ENCODE measurements at places on chromosomes 2 and 18. TPM values are rescaled to one million over a fixed set of nuclear protein-coding genes. Genes with fewer than 3 reads are reported as not detected.

PTH2R gene
- total RNA-seq: not detected

DNA sequence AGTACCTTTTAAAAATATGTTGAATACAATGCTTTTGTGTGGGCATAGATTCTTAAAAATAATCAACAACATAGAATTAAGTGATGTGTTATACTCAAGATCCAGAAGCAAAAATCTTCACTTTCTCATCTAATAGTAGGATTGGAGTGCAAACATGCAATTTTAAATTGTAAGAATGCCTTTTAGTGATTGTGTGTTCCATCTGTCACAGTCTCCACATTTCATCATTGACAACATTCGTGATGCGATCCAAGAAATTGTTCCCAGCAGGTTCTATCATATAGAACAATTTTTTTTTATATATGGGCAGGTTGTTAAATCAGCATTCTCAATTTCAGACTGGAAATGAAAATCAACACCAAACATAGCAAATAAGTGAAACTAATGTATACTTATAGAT is 1671.8 kb upstream of the SLC39A10 start:
- H3K27me3 ChIP-seq: no peaks in the 10 kb centered on the region
- DNase-seq: no peak
- H3K4me3 ChIP-seq: no peak overlapping the region
- no peaks in the 10 kb centered on the region for H3K36me3 ChIP-seq
- H3K4me1 ChIP-seq: no peaks in the 10 kb centered on the region
- H3K27ac ChIP-seq: no peak overlapping the region

- no peak overlapping the region for H3K27ac ChIP-seq
- no peaks in the 10 kb centered on the region for H3K36me3 ChIP-seq
- H3K4me3 ChIP-seq: no peak overlapping the region
Measured at GRCh38 chr2:10900216-10901109, 11.3 kb upstream of the KCNF1 start.

DNA sequence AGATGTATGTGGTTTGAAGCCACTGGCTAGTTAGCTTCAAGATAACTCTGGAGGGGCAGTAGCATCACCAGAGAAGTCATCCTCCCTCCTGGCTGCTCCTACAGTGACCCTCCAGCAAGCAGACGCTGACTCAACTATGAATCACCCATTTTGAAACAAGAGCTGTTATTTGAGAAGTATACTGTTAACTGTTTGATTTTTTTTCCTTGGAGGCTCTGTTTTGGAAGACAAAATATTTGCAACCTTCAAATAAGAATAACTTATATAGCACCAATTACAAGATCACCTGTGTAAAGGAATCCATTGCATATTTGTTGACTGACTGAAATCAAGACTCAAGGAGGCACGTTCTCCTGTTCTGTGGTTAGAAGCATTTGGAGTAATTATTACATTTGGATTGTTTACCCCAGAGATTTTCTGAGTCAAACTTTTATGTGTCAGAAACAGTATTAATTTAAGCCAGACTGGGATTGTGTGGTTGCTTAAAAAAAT is 313.8 kb downstream of the MTX2 start:
- DNase-seq: no peak
- H3K4me1 ChIP-seq: no peaks in the 10 kb centered on the region
- H3K36me3 ChIP-seq: no peaks in the 10 kb centered on the region
- no peak overlapping the region for H3K27ac ChIP-seq
- H3K27me3 ChIP-seq: no peaks in the 10 kb centered on the region
- no peak overlapping the region for H3K4me3 ChIP-seq

GRCh38 chr18:75456199-75456631 is 28.7 kb upstream of the SMIM21 start:
- H3K4me1 ChIP-seq: no peaks in the 10 kb centered on the region
- no peak for DNase-seq
- no peak overlapping the region for H3K27ac ChIP-seq

- no peak overlapping the region for H3K27ac ChIP-seq
- no peaks in the 10 kb centered on the region for H3K36me3 ChIP-seq
- peaks cover 12% of the 10 kb centered on the region for H3K4me1 ChIP-seq
- H3K27me3 ChIP-seq: no peaks in the 10 kb centered on the region
Measured at GRCh38 chr2:45131587-45131986, 122.3 kb upstream of the SIX2 start.

SMAD4 gene
- total RNA-seq: 155 TPM

DNA sequence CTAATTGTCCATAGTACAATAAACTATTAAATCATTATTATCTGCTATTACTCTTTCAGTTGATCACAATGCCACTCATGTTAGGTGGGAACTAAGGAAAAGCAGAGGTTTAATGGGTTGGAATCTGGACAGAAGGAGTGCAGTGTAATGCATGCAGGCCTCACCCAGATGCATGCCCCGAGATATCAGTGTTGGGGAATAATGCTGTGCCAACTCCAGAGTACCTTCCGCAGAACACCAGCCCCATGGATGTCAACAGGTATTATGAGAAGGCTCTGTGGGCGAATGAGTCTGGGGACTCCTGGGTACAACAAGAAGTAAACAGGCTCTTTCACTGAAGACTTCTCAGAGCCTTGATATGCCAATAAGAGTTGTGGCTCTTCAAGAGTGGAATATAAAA is 377.4 kb downstream of the ALK start:
- no peaks in the 10 kb centered on the region for H3K36me3 ChIP-seq
- no peak for DNase-seq
- H3K4me3 ChIP-seq: no peak overlapping the region

- peak overlapping the region; percentile 87 for H3K27ac ChIP-seq
- DNase-seq: no peak
- no peaks in the 10 kb centered on the region for H3K27me3 ChIP-seq
Measured at GRCh38 chr2:237434866-237435311, 20.9 kb upstream of the COL6A3 start.

- no peaks in the 10 kb centered on the region for H3K4me1 ChIP-seq
- no peaks in the 10 kb centered on the region for H3K36me3 ChIP-seq
Measured at GRCh38 chr2:73035899-73036711, 35.4 kb downstream of the SFXN5 start.

DNA sequence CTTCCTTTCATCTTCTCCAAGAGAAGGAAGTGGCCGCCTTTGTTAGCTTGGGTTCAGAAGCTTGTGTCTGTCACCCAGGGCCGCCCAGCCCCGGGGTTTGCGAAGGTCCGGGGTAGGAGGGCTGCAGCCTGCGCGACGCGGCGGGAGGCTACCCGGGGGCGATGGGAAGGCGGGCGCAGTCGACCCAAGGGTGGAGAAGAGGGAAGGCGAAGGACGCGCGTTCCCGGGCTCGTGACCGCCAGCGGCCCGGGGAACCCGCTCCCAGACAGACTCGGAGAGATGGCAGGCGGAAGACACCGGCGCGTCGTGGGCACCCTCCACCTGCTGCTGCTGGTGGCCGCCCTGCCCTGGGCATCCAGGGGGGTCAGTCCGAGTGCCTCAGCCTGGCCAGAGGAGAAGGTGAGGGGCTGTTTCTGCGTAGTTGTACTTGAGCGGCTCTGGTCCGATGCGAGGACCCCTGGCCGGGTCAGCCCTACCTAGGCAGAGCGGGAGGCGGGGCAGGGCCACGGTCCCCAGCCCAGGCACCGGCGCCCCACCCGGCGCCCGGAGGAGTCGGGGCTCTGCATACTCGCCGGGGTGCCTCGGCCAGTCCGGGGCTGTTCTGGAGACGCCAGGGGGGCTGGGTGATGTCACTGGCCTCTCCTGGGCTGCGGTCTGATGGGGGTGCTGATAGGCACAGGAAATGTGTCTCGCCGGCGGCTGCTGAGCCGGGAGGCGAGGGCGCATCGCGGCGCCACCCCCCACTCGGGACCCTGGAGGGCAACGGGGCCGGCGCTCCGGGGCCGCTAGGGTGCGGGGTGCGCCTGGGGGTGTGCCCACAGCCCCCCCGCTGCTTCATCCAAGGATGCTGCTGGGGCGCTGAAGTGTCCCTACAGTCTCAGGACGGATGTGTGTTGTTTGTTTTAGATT is at the start of gene QPCT:
QPCT (plus strand) TSS at position 178 of the 909 bp plus-strand sequence; CDS start at position 280, 102 bp downstream.
- H3K27ac ChIP-seq: no peak within 1 kb of the TSS
- H3K36me3 ChIP-seq: no peaks in the 10 kb centered on the region
- peak within 1 kb of the TSS; percentile 79 for H3K4me3 ChIP-seq
- H3K4me1 ChIP-seq: no peaks in the 10 kb centered on the region
- H3K27me3 ChIP-seq: no peaks in the 10 kb centered on the region

C2orf66 gene
- not detected for total RNA-seq

GRCh38 chr2:233165895-233166661 is 85.4 kb upstream of the ATG16L1 start:
- H3K4me3 ChIP-seq: no peak overlapping the region
- DNase-seq: no peak
- H3K27ac ChIP-seq: no peak overlapping the region
- H3K36me3 ChIP-seq: no peaks in the 10 kb centered on the region
- H3K4me1 ChIP-seq: no peaks in the 10 kb centered on the region

DNA sequence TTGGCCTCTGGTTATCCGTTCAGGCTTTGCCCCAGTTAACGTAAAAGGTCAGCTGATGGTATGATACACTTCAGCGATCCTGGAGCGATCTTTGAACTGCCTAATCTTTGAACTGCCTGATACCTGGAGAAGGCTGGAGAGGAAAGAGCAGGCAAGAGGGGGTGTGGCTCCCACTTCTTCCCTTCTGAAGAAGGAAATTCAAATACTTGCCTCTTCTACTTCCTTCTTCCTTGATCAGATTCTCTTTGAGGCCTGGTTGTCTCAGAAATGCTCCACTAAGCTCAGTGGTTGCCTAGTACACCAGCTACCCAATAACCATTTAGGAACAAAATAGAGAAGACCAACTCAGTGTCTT is 619 bp downstream of the GALM start:
- no peaks in the 10 kb centered on the region for H3K27me3 ChIP-seq
- peak overlapping the region; percentile 75 for H3K27ac ChIP-seq
- H3K4me3 ChIP-seq: peak overlapping the region; percentile 72
- peaks cover 42% of the 10 kb centered on the region for H3K4me1 ChIP-seq
- H3K36me3 ChIP-seq: no peaks in the 10 kb centered on the region
- DNase-seq: no peak

- H3K4me3 ChIP-seq: no peak overlapping the region
- no peak for DNase-seq
- no peak overlapping the region for H3K27ac ChIP-seq
- no peaks in the 10 kb centered on the region for H3K27me3 ChIP-seq
- no peaks in the 10 kb centered on the region for H3K4me1 ChIP-seq
Measured at GRCh38 chr2:3650140-3650920, 7.7 kb upstream of the ALLC start.

GRCh38 chr2:60439219-60439974 is 114.1 kb downstream of the BCL11A start:
- no peaks in the 10 kb centered on the region for H3K27me3 ChIP-seq
- no peaks in the 10 kb centered on the region for H3K4me1 ChIP-seq
- DNase-seq: no peak
- H3K36me3 ChIP-seq: no peaks in the 10 kb centered on the region

DNA sequence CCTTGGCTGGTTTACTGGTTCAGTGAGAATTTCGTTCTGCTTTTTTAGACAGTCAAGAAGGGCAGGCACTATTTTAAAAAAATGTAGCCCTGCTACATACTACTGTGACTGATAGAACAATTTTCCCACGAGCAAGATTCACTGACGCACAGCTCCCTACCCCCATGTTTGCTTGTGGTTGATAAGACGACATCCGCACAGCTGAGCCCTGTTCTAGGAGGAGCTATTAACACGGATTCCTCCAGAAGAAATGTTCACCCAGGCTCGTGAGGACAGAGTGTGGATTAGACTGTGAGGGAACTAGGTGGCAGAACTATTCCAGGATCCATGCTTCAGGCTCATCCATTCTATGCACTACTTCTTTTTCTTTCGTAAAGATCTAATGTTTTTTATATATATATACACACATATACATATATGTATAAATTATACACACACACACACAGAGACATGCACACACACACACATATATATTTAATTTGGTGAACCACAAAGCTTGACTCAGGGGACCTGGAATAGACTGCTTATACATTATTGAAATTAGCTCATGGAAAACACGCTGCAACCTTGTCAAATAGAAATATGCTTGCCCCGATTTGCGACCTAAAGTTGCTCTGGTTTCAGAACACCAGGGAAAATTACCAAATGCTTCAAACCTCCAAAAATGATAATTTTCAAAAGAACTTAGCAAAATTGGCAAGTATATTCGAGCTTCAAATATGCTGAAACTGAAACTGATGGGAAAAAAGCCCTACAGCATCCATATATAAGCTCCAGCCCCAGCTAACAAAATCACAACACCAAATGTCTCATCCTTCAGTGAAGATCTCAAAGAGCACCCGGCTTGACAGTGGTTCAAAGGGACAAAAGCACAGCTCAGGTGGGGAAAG is 370.4 kb downstream of the SOCS6 start:
- no peak overlapping the region for H3K4me3 ChIP-seq
- DNase-seq: no peak
- no peaks in the 10 kb centered on the region for H3K36me3 ChIP-seq
- no peak overlapping the region for H3K27ac ChIP-seq

TMEM247 gene
- total RNA-seq: not detected

DNA sequence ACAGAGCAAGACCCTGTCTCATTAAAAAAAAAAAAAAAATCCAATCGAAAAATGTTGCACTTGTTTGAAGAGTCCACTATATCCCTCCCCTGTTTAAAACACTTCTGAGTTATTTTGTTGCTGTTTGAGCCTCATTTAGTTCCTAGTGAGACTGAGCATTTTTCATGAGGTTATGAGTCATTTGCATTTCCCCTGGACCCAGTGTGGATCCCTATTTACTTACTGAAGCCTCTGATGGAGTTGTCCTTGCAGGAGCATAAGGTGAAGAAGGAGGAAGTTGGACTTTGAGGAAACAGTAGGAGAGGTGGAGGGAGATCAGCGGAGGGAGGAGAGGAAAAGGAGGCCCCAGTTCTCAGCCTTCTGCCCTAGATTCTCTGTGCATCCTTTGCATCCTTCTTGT is 5.1 kb downstream of the CXCR1 start:
- no peak for DNase-seq
- H3K36me3 ChIP-seq: no peaks in the 10 kb centered on the region
- H3K4me1 ChIP-seq: no peaks in the 10 kb centered on the region
- H3K27me3 ChIP-seq: no peaks in the 10 kb centered on the region
- no peak overlapping the region for H3K4me3 ChIP-seq

- no peaks in the 10 kb centered on the region for H3K27me3 ChIP-seq
- no peaks in the 10 kb centered on the region for H3K36me3 ChIP-seq
- H3K4me3 ChIP-seq: no peak overlapping the region
- peaks cover 23% of the 10 kb centered on the region for H3K4me1 ChIP-seq
- DNase-seq: no peak
Measured at GRCh38 chr2:177285892-177286715, 21.6 kb upstream of the NFE2L2 start.

- H3K36me3 ChIP-seq: peaks cover 3% of the 10 kb centered on the region
- DNase-seq: no peak
- H3K4me3 ChIP-seq: no peak overlapping the region
- no peaks in the 10 kb centered on the region for H3K27me3 ChIP-seq
Measured at GRCh38 chr18:3114026-3114425, 101.1 kb upstream of the LPIN2 start.

- peak overlapping the region; percentile 86 for H3K4me3 ChIP-seq
- peaks cover 58% of the 10 kb centered on the region for H3K4me1 ChIP-seq
- no peak for DNase-seq
- peak overlapping the region; percentile 89 for H3K27ac ChIP-seq
- H3K36me3 ChIP-seq: no peaks in the 10 kb centered on the region
Measured at GRCh38 chr2:216694082-216694825, 1.1 kb downstream of the IGFBP5 start.

GRCh38 chr2:241053576-241054251 is 48.4 kb downstream of the MTERF4 start:
- H3K4me1 ChIP-seq: no peaks in the 10 kb centered on the region
- peaks cover 46% of the 10 kb centered on the region for H3K36me3 ChIP-seq
- DNase-seq: no peak
- no peak overlapping the region for H3K27ac ChIP-seq

GRCh38 chr2:55871637-55872036 is 51.9 kb downstream of the EFEMP1 start:
- no peak overlapping the region for H3K4me3 ChIP-seq
- H3K36me3 ChIP-seq: peaks cover 28% of the 10 kb centered on the region
- H3K27ac ChIP-seq: peak overlapping the region; percentile 78
- H3K4me1 ChIP-seq: peaks cover 21% of the 10 kb centered on the region
- no peak for DNase-seq

GRCh38 chr2:96528006-96528699 is 8.4 kb upstream of the ARID5A start:
- no peaks in the 10 kb centered on the region for H3K36me3 ChIP-seq
- peak overlapping the region; percentile 98 for H3K27ac ChIP-seq
- H3K4me3 ChIP-seq: peak overlapping the region; percentile 77
- peaks cover 61% of the 10 kb centered on the region for H3K4me1 ChIP-seq
